Bronchial epithelial cell (primary cell): ENCODE measurements at places on chromosomes 3 and 15. TPM values are rescaled to one million over a fixed set of nuclear protein-coding genes. Genes with fewer than 3 reads are reported as not detected.

Gene PPCDC
- total RNA-seq = 13.2 and 14.8 TPM in 2 replicates

- DNase-seq = no peak
Observed at GRCh38 chr15:96053781-96054428, 276.6 kb upstream of the NR2F2 start.

Gene ITIH1
- total RNA-seq = not detected in 2 replicates

DNA sequence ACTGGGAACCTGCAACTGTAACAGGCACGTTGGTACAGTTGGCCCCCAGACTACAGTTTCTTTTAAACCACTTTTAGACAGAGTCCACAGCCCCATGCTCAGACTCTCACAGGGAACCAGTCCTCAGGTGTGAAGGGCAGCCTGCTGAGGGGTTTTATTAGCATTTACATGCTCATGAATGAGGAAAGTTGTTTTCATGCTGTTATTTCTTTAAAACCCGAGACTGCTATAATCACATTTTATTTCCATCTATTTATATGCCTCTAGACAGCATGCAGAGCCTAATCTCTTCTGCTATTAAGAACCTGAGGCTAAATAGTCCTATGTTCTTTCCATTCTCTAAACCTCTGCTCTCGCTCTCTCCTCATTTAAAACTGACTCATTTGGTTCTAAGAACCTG, 26.3 kb upstream of the FSIP1 start:
- DNase-seq = no peak

Gene SEMA3G
- total RNA-seq = under 0.01 and 0.13 TPM in 2 replicates

- DNase-seq = no peak
Observed at GRCh38 chr15:32959077-32959476, 235.4 kb downstream of the FMN1 start.

GRCh38 chr3:109278141-109278540, 38.2 kb downstream of the DPPA2 start:
- DNase-seq = no peak

- DNase-seq = peak; percentile 13
Observed at GRCh38 chr3:42591811-42592210, 1.2 kb downstream of the SS18L2 start.

DNA sequence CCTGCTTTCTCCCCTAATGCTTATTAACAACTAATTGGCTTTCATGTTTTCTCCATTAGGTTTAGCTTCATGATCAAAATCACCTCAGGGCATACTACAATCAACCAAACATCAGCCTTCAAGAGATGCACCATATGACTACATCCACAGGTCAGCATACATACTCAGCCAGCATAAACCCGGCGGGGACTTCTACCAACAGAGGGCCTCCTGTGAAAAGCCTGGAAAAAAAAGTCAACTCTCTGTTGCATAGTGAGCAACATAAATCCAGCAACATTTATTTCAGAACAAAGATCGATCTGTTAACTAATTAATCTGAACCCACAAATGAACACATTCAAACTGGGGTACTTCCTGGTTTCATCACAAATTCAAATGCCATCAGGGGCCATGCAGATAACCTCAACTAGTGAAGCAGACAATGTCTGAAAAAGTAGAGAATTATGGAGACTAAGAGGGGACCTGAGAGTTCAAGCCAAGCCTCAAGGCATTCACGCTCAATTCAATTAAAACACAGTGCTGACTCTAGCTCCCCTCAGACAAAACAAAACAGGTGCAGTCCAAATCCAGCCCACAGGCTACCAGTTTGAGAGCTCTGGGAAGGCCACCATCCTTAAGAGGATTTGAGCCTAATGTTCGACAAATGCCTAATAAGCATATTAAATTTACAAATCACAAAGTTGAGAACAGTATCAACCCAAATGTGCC, 124.5 kb downstream of the MAGI1 start:
- no peak for DNase-seq

DNA sequence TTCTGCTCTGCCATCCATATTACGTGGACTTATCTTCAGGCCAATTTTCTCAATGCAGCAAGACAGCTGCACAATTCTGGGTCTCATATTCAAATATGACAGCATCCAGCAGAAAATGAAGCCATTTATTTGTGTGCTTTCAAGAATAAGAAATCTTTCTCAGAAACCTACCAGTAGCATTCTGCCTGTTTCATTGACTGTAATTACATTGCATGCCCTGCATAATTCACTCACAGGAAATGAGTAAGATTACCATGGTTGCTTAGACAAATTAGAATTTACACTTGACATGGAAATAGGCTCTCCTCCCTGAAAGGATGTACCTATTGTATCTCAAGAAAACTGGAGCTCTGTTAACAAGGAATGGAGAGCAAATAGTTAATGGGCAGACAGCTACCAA, 346.6 kb upstream of the DCBLD2 start:
- peak; percentile 62 for DNase-seq

DNA sequence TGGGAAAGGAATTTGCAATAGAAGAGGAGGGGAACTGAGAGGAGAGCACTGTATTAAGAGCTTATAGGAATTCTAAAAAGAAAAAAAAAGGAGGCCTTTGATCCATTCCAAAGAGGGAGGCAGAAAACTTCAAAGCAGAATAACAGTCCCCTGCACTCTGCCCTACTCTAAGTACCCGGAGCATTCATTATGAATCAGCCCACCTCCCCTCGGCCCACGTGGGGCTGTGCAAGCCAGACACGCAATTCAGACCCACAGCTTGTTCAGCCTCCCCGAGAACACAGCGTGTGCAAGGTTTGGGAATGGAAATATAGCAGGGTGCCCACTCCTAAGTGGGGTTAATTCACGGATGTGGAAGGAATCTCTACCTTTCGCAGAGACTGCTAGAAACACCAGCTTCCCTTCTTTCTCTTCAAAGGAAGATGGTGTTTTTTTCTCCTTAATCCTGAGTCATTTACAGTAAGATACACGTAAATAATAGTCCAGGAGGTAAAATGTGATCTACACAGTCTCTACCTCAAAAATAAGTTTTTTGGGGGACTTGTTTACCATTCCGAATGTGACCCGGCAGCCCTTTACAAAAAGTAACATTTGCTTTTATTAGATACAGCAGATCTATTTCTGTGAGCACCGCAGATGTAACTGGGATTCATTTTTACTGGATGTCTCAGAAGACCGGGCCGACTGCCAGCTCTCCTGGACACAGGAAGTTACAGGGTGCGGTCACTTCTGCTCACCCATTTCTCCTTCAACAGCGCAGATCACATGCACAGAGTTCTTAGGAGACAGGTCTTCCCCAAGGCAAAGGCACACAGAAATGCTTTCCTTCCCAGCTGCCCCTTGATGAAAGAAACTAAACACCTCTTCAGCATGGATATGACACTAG, 768.5 kb upstream of the CFAP20DC start:
- peak; percentile 93 for DNase-seq

GRCh38 chr15:69405110-69405509, 9.0 kb upstream of the KIF23 start:
- no peak for DNase-seq

GRCh38 chr3:37173806-37174205, 576 bp downstream of the LRRFIP2 start:
- peak; percentile 64 for DNase-seq

Gene PPP4R2
- total RNA-seq = 82.1 and 117 TPM in 2 replicates

DNA sequence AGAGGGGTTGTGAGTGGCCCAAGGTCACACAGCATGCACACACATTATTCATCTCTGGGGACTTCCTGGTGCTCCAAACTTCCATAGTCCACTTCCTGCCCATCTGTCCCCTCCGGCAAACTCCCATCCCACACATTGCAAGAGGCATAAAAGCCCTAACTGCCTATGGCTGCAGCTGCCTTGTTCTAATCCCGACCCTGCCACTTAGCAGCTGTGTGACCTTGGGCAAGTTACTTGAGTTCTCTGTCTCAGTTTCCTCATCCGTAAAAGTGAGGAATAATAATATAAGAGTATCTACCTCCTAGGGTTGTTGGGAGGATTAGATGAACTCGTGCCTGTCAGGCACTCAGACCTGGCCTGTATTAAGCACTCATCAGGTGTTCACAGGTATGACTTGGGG, 84.2 kb downstream of the SMAD6 start:
- no peak for DNase-seq

DNA sequence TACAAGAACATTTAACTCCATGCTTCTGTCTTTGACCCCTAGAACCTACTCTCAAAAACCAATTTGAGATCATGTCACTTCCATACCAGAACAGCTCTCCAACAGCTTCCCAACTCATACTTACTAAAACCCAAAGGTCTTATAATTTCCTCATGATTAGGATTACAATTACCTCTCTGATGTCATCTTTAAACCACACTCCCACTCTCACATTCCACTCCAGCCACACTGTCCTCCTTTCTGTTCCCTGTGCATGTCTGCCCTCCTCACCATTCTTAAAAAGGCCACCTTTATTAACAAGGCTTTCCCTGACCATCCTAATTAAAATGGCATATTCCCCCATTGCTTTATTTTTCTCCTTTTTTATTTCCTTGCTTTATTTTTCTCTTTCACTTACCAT, 18.9 kb downstream of the PHC3 start:
- no peak for DNase-seq

DNA sequence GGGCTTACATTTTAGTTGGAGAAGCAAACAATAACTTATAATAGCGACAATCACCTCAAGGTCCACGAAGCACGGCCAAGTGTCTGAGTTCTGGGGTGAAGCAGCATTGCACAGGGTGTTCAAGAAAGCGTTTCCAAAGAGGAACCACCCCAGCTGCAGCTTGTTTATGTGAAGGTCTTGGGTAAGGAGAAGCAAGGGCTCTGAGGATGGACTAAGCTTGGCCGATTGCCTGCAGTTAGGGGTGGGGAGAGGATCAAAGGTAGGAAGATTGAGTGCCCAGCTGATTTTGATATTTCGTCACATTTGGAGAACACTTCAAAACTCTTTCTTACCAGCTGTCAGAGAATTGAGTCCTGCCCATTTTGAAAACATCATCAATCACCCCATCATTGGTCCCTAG, 321.6 kb upstream of the DNAJC19 start:
- no peak for DNase-seq

DNA sequence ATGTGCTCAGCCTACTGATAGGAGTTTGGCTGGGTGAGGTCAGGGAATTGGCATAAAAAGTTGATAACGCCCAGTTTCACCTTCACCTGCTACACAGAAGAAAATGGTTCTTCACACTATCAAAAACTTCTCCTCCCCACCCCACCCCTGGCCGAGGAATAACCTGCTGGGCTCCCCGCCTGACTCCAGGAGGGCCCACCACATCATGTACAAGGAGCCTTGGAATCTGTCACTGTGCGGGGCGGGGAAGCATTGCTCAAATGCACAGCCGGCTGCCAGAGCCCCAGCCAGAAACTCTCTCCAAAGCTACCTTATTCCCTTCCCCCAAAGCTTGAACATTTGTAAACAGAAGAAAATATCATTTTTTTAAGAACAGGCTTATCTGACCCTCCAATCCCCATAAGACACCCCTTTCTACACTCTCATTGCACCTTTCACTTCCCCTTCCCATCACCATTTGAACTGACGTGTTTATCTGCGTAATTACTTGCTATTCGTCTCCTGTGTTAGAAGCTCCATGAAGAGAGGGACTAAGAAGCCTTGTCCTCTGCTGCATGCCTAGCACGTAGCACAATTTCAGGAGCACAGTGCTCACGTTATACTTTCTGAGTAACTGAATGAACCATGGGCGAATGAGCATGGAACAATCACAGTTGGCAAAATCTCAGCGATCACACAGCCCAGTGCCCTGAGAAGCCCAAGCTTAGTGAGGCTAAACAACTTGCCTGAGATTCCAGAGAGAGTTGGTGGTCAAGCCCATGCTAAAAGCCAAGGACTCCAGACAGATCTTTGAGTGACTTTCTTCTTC, 82.9 kb downstream of the HES1 start:
- DNase-seq = no peak

- DNase-seq = no peak
Observed at GRCh38 chr3:106302451-106303221, 433.8 kb upstream of the CBLB start.

DNA sequence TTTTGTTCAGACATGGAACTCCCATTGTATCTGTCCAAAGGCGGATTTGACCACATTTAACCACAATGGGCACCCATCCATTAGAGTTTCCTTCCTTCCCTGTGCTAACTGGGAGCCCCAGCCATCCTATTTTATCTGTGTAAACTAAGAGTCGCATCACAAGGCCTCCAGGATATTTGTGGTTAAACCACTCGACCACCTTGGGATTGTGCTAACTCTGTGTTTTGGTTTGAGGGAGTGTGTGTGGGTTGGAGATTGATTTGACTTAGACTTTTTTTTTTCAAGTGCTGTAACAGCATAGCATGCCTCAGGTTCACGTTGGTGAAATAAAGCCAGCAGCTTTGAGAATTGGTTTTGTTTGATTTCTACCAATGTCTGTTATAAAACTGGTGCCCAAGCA, 100.4 kb upstream of the TP63 start:
- no peak for DNase-seq

DNA sequence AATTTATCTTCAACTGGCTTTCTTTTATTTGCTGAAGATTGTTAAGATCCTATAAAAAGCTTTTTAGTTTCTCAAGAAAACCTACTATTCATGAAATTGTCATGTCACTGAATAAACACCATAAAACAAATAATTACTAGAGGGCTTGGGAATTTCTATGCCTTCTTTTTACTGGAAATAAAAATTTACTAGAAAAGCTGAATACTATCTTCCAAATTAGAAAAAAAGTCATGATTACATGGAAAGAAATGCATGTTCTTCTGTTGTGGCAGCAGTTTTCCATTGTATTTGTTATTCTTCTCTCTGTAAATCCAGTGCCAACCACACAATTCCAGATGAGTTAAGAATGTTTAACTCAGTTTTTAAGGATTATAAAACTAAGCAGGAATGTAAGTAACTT, 153.8 kb downstream of the RAP2B start:
- no peak for DNase-seq

Gene AGTR1
- not detected in 2 replicates for total RNA-seq

DNA sequence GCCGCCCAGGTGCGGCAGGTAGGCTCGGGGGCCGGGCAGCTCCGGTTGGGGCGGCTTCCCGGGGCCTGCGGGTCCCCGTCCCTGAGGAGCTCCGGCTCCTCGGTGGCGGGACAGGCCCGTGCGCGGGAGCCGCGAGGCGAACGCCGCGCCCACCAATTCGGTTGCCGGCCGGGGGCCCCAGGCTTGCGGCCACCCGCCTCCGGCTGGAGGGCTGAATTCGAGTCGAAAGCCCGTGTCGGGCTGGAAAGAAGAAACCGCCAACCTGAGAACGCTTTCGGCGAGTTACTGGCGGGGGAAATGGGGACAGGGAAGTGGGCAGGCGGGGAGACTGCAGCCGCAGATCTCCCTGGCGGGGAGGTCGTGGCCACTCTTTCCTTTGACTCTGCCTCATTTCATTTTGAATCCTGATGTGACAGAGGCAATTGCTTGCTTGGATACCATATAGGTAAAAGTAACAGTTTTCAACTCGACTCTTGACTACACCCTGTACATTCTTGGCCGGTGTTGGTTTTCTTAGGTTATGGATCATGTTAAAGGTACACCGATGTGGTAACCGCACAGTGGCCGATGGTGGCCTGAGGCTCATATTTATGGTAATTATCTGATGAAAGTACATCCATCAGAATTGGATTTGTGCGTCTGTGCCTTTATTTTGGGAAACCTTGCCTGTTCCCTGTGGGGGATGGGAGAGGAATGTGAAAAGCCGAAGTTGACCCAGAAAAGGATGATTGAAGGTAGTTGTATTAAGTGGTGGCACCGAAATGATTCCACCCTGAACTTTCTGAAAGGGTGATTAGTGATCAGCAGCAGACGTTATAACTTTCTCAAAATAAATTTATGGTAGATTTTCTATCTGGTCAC, 1.7 kb downstream of the B3GNT5 start:
- DNase-seq = no peak

- DNase-seq = no peak
Observed at GRCh38 chr3:98893740-98894139, 7.8 kb downstream of the DCBLD2 start.

GRCh38 chr3:146974001-146974400, 368.9 kb upstream of the PLSCR5 start:
- DNase-seq = no peak

GRCh38 chr3:105729667-105730066, 139.1 kb downstream of the CBLB start:
- DNase-seq = no peak
